Fibroblast of skin of left quadriceps (primary cell): ENCODE measurements at places on chromosomes 7 and 10.
A peak's percentile ranks its signal among the peaks of the same experiment; 100 is the strongest.

GRCh38 chr10:79981450-79982361 is 32.8 kb upstream of the SFTPD start:
- DNase-seq, result peak; percentile 11

GRCh38 chr7:106262221-106262881 is 22.4 kb downstream of the NAMPT start:
- no peak for DNase-seq

DNA sequence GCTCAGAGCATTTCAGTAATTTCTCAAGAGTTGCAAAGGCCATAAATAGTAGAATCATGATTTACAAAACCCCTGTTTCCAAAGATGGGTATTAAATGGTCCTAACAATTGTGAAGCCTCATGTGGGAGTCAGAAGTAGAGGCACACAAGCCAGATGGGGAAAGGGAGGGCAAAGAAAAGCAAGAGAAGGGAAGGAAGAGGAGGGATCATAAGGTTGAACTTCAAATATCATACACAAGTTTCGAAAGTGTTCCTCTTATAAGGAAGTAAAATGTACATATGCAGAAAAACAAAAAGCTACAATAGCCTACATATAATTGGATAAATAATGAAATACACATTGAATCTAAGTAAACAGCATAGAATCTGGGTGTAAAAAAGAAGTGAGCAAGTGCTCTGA is 6.0 kb downstream of the LIPN start:
- DNase-seq, result no peak

GRCh38 chr7:12543586-12543985 is 26.9 kb upstream of the SCIN start:
- no peak for DNase-seq

DNA sequence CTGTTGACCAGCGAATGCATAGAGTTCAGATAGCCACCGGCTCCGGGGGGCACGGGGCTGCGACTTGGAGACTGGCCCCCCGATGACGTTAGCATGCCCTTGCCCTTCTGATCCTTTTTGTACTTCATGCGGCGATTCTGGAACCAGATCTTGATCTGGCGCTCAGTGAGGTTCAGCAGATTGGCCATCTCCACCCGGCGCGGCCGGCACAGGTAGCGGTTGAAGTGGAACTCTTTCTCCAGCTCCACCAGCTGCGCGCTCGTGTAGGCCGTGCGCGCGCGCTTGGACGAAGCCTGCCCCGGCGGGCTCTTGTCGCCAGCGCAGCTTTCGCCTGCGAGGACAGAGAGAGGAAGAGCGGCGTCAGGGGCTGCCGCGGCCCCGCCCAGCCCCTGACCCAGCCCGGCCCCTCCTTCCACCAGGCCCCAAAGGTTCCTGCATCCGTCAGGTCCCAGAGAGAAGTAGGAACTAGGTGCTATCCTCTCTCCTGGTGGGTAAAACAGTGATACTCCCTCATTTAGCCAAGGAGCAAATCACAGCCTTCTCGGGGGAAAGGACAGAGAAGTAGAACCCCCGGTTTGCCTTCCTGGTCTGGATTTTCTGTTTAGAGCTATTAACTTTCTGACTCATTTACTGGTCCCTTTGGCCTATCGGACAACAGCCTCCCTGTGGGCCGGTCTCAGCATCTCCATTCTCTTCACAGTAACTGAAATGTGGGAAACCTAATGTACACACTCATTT is 6.1 kb upstream of the HOXA2 start:
- DNase-seq, result no peak

GRCh38 chr7:2331707-2332106 is 17.5 kb upstream of the SNX8 start:
- DNase-seq, result no peak

DNA sequence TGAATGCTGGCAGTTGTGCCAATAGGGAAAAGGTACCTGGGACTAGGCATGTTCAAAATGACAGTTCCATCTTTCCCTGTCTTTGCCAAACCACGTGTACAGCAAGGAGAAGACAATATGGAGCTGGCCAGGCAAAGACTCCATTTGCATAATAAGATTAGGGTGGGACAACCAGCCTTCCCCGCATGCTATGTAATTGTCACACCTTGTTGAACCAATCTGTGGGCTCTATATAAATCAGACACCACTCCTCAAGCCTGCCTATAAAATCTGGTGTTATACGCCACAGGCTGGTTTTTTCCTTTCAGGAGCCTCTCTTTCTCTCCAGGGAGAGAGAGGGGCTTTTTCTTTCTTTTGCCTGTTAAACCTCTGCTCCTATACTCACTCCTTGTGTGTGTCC is 11.0 kb upstream of the NUB1 start:
- no peak for DNase-seq

DNA sequence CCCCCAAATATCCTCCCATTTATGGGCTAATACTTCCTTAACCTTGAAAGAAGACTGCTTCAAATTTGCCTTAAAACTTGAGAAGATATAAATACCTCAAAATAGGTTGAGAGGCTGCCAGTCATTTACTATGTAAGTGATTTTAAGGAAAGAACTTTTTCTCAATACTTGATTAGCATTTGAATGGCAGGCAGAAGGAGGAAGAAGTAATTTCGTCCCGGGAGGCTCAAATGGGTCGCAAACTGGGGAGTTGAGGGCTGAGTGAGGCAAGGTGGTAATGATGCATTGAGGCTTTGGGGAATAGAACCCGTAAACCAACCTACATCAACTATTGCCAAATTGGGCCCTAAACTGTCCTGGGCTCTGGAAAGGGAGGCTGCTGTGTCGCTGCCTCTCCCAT is 11.1 kb downstream of the CAMK1D start:
- no peak for DNase-seq

GRCh38 chr10:119693262-119693957 is 32.4 kb upstream of the INPP5F start:
- DNase-seq, result no peak

- DNase-seq, result peak; percentile 68
These were observed 299.9 kb upstream of the PITRM1 start for GRCh38 chr10:3472287-3473051.

DNA sequence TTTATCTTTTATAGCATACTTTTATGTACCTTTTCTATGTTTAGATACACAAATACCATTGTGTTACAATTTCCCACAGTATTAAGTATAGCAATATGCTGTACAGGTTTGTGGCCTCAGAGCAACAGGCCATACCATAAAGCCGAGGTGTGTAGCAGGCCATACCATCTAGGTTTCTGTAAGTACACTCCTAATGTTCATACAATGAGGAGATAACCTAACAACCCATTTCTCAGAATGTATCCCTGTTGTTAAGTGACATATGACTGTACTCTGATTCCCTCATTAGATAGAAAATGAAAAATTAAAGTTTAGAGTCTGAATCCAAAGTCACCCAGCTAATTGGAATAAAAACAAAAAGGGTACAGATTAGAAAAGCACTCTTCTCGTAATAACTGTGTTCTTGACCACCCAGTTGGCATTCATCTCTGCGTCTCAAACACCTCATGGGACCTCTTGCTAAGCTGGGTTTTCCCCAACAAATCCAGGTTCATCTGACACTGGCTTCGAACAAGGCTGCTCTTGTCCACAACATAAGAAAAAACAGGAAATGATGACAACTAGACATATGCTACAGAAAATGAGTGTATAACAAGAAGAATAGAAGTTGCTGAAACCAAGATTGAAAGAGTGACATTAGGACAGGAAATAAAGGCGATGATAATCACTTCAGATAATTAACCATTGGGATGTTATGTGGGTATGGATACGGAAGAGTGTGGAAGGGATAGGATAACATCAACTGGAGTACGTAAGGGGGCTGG is 1.4 kb downstream of the NDUFB8 start:
- no peak for DNase-seq

DNA sequence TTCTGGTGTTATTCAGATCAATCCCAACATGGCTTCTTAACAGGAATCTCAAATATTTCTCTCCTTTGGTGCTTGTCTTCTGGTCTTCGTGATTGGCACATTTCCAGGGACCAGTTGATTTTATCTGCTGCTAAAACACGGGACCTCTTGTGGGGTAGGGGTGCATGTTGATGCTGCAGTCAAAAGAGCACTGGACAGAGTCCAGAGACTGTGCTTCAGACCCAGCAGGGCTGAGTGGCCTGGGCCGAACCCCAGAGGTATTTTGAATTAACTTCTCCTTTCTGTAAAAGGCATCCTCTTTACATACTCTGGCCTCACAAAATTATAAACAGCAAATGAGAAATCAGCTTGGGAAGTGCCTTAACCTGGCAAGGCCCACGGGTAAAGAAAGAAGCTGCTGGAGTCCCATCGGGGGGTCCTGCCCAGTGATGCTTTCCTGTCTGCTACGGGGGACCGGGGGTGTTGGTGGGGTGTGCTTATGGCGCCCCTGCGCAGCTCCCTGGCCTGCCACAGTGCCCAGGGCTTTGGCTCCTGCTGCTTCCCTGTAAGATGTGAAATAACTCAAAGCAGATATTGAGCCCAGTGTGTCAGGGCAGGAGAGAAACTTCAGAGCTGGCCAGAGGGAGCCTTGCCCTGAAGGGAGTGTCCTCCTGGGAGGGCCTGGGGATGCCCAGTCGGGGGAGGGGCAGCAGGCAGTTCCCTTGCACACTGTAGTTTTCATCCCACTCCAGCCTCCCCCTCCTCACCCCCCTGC is 230.5 kb downstream of the TCF7L2 start:
- no peak for DNase-seq

DNA sequence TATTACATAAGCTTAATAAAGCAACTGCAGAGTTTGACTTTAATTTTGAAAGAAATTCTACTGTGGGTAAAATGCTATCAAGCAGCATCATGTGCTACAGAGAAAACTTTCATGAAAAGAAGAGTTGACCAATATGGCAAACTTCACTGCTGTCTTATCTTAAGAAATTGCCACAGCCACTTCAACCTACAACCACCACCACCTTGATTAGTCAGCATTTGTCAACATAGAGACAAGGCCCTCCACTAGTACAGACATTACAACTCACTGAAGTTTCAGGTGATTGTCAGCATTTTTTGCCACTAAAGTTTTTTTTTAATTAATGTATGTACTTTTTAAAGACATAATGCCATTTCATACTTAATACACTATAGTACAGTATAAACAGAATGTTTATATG is 350.3 kb downstream of the HPSE2 start:
- no peak for DNase-seq

- no peak for DNase-seq
These were observed 35.0 kb downstream of the TAF3 start for GRCh38 chr10:7853226-7853842.

DNA sequence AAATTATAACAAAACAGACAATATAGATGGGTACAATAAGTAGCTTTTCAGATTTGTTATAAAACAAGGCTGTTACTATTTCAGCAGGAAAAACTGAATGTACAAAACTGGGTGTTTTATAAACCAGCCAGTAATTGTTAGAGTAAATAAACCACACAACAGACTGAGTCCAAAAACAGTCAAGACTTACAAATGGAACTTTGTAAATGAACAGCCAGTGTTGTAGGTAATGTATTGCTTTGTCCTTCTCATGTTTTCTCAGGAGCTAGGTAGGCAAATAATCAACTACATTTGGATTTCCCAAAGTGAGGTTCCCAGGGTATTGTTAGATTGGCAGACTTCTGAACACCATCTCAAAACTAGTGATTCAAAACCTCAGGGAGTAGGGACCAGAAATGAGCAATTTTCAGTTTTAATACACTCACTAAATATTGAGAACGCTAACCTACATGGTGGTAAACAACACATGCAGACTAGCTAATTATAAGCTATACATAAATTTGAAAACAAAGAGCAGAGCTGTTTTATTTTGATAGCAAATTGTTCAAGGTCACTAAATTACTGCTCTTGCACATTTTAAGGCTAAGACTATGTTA is 36.2 kb downstream of the HERPUD2 start:
- no peak for DNase-seq

DNA sequence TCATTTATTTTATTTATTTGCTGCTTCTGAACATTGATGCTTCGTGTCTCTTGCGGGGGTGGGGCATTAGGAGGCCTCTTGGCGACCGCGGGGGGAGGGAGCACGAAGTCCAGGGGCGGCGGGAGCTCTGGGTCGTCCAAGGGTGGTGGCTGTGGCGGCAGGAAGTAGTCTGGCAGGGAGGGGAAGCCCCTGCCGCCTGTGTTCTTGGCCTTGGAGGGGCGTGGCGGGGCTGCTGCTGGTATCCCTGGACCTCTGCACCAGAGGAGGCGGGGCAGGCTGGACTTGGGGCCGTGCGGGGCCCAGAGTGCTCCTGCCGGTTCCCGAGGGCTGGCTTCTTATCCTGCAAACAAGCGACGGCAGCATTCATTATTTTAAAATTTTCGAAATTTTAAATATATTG is 70.5 kb upstream of the ABI1 start:
- no peak for DNase-seq

DNA sequence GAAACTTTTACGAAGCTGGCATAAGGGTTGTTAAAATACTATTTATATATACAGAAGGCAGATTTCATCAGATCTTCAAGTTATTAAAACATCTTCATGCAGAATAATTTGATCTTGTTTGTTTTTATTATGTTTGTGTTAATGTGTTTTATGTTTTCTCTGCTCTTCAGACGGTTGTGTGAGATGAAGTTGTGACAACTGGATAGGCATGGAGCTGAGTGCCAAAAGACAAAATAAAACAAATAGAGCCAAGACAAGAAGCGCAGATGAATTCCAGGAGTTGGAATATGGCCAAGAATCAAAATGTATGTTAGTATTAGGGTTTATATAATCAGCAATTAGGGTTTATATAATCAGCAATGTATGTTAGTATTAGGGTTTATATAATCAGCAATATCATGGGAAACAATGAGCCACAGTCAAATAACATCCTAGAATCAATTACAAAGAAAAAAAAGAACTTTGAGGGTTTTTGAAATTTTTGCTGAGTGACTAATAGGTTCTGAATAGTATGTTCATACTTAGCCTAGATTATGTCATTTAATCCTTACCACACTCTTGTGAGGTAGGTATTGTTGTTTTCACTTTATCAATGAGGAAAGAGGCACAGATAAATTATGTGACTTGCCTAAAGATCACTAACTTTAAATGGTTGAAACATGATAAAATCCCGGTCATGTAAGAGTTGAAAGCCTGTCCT is 488.0 kb upstream of the STEAP1 start:
- no peak for DNase-seq

DNA sequence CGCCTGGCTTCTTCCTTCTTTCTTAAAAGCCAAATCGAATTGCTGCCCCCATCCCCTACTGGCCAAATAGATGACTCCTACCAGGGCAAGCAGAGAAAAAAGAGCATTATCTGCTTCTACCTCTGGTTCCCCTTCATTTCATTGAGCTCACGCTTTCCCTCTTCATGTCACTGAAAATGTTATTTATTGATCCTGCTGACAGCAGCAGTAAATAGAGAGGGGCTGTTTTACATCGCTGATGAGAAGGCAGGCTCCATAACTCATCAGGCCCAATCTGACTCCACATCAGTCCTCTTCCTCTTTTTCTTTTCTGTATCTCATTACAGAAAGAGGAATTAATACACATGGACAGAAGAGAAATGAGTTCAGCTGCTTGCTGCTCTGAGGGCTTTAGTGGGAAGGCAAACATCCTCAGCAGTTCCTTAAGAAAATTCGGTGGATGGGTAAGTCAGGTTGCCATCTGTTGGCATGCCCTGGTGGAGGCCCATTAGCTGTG is 904.1 kb downstream of the KCNMA1 start:
- DNase-seq, result no peak

DNA sequence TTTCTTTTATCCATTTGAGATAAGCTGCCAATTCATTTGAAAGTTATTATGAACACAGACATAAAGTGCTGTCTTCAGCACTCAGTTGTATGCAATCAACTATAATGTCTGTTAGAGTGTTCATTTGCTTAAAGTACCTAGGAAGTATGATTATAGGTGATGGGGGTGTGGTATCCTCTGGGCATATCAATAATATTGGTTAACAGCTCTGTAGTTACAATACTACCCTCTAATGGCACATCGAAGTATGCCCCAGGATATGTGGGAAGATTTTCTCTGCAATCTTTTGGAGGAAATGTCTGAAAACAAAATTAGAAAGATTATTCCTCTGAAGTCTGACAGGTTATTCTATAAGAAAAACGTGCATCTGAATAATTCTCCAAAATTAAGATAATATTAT is 429.7 kb downstream of the ARL4A start:
- no peak for DNase-seq
